Activated naive CD8-positive, alpha-beta T cell treated with anti-CD3 and anti-CD28 coated beads, Interleukin-2, amount 10 ng/mL, durations not matched to agents 7 days and 5 days (primary cell): ENCODE measurements at places on chromosomes 5 and 9.

- no peak overlapping the region for H3K4me3 ChIP-seq
- no peak for DNase-seq
- no peaks in the 10 kb centered on the region for H3K27me3 ChIP-seq
- H3K36me3 ChIP-seq, result no peaks in the 10 kb centered on the region
These were observed 1491.8 kb upstream of the NUDT12 start for GRCh38 chr5:105054406-105054805.

GRCh38 chr9:92723299-92723625 is 41.4 kb downstream of the BICD2 start:
- peaks cover 6% of the 10 kb centered on the region for H3K36me3 ChIP-seq
- no peak for DNase-seq
- H3K27ac ChIP-seq, result no peak overlapping the region
- peaks cover 15% of the 10 kb centered on the region for H3K4me1 ChIP-seq
- no peaks in the 10 kb centered on the region for H3K27me3 ChIP-seq

DNA sequence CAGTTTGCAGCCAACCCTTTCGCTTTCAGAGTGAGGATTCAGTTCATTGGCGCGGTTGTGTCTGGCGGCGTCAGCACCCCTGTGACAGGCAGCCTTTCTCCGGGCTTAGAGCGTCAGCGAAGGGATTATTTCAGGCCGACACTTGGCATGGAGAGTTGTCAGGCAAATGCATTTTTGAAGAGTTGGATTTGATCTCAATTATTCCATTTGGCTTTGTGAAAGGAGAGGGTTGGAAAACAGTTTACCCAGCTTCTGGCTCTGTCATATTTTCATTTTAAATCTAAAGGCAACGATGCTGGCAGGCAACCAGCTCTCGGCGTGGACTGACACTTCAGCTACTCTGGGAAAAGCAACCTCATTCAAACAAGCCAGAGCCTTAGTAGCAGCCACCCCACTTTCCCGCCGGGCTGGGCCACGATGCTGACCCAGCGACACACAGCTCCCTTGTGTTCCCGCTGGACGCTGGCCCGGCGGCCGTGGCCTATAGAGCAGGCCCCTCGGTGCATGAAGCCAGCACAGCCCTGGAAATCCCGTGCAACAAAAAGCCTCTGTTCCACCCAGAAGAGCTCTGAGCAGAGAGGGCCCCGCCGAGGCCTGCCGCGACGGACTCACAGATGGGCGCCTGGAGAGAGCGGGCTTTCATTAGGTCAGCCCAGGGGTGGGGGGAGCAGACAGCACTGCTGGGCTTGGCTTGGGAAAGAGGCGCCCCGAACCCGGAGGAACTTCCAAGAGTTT is 28.9 kb upstream of the LPCAT1 start:
- no peak for DNase-seq
- no peaks in the 10 kb centered on the region for H3K36me3 ChIP-seq
- no peak overlapping the region for H3K4me3 ChIP-seq
- H3K4me1 ChIP-seq, result no peaks in the 10 kb centered on the region
- H3K27me3 ChIP-seq, result no peaks in the 10 kb centered on the region

DNA sequence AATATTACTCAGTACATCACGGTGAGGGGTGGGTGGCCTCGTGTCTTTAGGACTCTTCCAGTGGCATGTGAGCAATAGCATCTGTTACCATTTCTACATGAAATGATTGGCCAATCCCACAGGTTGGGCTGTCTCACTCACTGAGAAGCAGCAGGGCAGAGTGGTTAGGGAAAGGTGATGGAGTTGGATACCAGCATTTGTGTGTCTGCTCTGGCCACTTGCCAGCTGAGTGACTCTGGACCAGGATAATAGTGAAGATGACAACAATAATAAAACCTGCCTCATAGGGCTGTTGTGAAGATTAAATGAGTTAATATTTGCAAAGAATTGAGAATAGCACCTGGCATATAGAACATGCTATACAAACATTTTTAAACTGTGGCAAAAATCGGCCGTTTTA is 42.0 kb downstream of the IQGAP2 start:
- H3K4me3 ChIP-seq, result no peak overlapping the region
- no peak for DNase-seq
- no peak overlapping the region for H3K27ac ChIP-seq
- peaks cover 40% of the 10 kb centered on the region for H3K36me3 ChIP-seq
- no peaks in the 10 kb centered on the region for H3K27me3 ChIP-seq
